ENCODE measurements at places on chromosomes 7 and 10.

DNA sequence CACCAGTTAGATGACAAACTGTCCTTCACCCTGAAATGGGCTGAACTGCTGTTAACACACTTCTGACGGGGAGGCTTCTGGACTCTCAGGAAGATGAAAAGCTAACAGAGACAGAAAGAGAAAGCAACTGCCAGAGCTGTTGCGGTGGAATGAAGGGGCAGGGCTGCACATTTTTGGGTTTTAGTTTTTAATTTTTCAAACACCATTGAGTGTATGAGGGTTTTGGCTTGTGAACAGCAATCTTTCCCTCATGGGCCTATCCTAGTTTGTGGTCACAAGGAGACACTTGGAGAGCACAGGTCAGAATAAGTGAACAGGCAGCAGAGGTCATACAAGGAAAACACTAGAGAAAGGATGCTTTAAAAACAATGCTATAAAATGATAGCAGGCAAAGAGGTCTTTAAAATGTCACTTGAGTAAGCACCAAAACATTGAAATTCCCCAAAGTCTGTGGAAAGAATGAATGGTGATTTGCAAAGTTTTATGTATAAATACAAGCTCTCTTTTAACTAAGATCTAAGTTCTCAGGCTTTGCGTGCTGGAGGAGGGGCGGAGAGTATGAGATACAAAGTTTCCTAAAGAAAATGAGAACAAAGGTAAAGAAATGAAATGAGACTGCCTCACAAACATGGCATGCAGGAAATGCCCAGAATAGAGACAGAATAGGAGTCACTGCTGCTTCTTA, 101.4 kb upstream of the GLI3 start:
- DNase-seq = no peak

DNA sequence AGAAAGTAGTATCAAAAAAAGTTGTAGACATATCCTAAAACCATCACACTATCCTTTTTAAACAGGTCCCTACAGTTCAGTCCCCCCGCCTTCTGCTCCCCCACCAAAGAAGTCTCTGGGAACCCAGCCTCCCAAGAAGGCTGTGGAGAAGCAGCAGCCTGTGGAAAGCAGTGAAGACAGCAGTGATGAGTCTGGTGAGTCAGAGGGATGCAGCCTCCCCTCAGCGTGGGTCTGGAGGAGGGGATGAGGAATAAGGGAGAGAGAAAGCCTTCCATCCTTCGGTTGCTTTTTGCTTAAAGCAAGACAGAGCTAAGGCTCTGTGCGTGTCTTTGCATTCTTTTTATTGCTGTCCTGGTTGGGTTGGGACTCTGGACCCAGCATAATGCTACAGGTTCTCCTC, 7.6 kb downstream of the NOLC1 start:
- DNase-seq = no peak

GRCh38 chr10:70889291-70889690, 926 bp upstream of the PCBD1 start:
- no peak for DNase-seq

GRCh38 chr7:66013938-66014337, 31.9 kb upstream of the GUSB start:
- DNase-seq = peak; percentile 73

GRCh38 chr10:34816501-34817002, 1.5 kb upstream of the PARD3 start:
- no peak for DNase-seq

- DNase-seq = no peak
These were observed 15.4 kb downstream of the LIMK1 start for GRCh38 chr7:74099031-74099430.

DNA sequence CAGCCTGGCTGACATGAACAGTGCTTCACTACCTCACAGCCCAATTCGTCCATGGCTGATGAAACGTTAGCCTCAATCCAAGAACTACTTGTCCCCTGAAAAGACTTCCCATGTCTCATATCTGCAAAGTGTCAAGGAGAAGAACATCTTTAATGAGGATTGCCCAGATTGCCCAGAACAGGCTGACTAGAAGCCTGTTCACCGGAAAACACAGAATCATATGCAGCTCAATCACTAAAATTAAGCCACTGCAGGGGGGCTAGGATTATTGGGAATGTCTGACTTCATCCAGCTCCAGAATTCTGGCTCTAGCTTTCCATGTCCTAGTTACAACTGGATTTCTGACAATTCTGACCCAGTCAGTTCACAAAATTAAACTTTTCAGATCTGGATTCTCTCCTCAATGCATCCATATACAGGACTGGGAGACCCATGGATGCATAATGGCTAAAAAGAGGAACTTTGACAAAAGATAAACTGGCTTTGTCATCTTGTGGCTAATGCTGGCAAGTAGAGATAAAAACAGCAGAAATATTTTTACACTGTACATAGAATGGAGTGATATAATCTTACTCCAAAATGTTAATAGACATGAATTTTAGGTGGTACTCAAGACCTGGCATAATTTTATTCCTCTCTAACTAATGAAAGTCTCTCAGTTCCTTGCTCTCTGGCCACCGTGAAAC, 467.0 kb upstream of the POT1 start:
- peak; percentile 94 for DNase-seq

DNA sequence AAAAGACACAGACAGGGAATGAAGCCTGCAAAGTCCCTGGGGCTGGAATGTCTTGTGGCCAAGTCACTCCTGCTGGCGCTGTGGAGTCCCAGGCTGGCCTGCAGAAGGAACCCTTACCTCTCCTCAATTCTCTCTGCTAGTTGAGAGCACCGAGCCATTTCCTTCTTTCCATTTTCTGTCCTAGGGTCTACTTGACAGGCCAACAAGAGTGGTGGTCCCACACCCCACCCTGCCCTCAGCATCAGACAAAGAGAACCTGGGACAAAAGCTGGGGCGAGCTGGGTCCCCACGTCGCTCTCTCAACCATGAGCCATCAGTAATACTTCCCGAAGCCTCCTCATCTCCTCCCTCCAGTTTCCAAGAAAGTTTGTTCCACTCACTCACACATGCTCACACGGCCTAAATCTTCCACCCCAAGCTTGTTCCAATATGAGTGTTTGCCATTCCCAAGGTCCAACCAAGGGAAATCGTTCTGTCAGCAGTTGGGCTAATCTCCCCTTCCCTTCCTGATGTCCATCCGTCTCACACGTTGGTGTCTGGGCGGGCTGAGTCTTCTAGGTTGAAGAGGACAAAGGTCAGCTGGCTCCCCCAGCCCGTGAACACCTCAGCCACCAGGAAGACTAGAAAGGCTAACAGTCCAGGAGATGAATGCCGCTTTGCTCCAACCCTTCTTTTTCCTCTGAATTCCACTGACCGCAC, 44.3 kb downstream of the CLEC2L start:
- no peak for DNase-seq

- peak; percentile 89 for DNase-seq
These were observed 33.9 kb upstream of the EEPD1 start for GRCh38 chr7:36119005-36119706.

DNA sequence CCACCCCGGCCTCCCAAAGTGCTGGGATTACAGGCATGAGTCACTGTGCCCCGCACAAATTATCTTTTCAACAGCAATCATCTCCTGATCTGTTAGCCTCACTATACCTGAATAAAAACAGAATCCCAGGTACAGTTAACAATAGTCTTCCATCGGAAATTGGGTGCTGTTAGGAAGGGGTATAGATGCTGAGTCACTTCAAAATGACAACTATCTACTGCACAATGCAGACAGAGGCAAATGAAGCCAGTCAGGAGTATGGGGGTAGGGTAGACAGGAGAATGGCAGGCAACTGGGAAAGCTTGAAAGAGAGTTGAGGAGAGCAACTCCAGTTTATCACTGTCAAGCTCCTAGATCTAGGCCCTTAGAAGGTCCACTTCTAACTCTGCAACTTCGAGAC, 40.3 kb downstream of the LBX1 start:
- DNase-seq = no peak

DNA sequence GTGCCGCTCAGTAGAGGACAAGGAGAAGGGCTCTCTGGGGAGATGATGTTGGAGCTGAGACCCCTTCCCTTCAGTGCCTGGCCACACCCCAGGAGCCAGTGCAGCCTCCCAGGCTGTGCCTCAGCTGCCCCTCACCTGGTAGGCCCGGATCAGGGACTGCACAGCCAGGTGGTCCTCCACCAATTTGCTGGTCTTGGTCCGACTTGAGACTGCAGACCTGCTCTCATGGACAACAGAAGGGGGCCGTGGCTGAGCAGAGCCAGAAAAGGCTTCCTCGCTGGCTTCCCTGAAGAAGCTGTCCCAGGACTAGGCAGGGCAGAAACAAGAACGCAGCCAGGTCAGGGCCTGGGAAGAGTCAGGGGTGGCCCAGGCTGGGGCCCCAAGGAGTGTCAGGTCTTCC, 5.5 kb downstream of the OGDHL start:
- no peak for DNase-seq

GRCh38 chr10:63836666-63837442, 315.7 kb downstream of the REEP3 start:
- peak; percentile 63 for DNase-seq

GRCh38 chr7:26584326-26584725, 280.1 kb downstream of the SKAP2 start:
- DNase-seq = no peak

DNA sequence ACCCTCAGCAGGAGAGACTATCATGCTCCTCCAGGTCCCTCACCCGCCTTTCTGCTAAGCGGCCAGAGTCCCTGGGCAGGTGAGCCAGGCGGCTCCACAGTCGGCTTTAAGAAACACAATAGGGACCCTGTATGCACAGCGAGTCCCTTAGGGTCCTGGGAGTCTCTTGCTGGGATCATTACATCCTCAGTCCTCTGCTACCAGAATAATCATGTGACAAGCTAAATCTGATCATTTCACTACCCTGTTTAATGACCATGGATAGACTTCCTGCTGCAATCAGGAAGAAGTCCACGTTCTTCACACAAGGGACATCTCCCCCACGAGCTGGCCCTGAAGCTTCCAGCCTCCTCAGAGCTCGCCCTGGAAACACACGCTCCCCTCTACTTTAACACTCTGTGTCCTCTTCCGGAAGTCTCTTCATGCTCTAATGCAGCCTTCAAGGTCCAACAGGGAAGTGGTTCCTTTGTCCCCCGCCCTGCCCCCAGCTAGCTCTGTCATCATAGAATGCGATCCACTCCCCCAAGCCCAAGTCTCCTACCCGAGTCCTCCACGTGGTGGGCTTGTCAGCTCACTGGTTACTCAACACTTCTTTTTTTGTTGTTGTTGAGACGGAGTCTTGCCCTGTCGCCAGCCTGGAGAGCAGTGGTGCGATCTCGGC, 101.5 kb downstream of the RNF216 start:
- no peak for DNase-seq

GRCh38 chr7:39317896-39318295, 248.3 kb upstream of the YAE1 start:
- DNase-seq = no peak

- DNase-seq = no peak
These were observed 12.0 kb upstream of the LARP4B start for GRCh38 chr10:943334-944033.

GRCh38 chr7:105934572-105935185, 28.4 kb upstream of the CDHR3 start:
- DNase-seq = peak; percentile 67

DNA sequence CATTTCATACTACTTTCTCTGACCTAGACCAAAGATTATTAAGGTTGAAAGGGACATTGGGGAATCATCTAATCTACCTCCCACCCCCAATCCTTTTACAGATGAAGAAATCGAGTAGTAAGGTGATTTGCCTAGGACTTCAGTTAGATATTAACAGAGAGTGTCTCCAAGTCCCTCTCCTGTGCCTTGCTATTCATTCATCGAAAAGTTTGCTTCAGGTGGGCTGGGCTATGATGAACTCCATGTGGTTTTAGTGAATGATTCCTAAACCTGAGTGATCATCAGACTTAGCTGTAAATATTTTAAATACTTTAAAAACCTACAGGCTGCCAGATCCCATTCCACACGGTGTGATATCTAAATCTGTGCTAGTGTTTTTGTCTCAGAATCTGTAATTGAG, 259.4 kb upstream of the SORCS1 start:
- no peak for DNase-seq

GRCh38 chr7:48390388-48391327, 219.4 kb downstream of the ABCA13 start:
- peak; percentile 78 for DNase-seq

All from hematopoietic multipotent progenitor cell treated with erythropoietin and hydrocortisone succinate and interleukin-3 and kit ligand, for 4 days (in vitro differentiated cells).